Anterior cingulate cortex (tissue), 58 donors: ENCODE measurements at places on chromosomes 2 and 18.
A peak's percentile ranks its signal among the peaks of the same experiment; 100 is the strongest.

DNA sequence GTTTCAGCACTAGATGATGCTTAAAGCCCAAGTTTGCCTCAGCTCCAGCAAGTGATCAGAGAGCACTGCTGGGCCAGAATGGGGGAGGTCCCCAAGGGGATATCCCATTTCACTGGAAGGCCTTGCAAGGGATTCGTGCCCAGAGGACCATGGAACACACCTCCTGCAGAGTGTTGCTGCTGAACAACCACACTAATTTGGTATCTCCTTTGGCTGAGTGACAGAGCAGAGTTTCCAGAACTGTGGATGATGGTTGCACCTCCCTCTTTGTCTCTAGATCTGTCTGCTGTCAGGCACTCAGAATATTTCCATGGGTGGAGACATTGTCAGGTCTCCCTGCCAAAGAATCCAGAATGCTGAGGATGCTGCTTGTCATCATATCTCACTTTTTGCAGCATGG, 484.8 kb upstream of the NETO1 start:
- DNase-seq, result no peak

GRCh38 chr2:40209761-40210160, 242.1 kb downstream of the SLC8A1 start:
- DNase-seq, result no peak

- DNase-seq, result no peak
These were observed 12.9 kb upstream of the NCKAP5 start for GRCh38 chr2:133581010-133581760.

DNA sequence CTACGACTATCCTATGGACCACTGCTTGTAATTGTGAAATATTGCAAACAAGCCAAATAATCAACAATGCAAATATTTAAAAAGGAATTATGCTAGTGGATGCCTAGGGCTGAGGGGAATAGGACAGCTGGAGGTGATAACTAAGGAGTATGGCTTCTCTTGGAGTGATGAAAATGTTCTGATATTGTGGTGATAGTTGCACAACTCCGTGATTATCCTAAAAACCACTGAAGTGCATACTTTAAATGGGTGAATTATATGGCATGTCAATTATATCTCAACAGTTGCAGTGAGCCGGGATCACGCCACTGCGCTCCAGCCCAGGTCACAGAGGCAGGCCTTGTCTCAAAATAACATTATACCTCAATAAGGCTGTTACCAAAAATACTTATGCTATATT, 125.1 kb upstream of the SH3BP4 start:
- DNase-seq, result no peak

DNA sequence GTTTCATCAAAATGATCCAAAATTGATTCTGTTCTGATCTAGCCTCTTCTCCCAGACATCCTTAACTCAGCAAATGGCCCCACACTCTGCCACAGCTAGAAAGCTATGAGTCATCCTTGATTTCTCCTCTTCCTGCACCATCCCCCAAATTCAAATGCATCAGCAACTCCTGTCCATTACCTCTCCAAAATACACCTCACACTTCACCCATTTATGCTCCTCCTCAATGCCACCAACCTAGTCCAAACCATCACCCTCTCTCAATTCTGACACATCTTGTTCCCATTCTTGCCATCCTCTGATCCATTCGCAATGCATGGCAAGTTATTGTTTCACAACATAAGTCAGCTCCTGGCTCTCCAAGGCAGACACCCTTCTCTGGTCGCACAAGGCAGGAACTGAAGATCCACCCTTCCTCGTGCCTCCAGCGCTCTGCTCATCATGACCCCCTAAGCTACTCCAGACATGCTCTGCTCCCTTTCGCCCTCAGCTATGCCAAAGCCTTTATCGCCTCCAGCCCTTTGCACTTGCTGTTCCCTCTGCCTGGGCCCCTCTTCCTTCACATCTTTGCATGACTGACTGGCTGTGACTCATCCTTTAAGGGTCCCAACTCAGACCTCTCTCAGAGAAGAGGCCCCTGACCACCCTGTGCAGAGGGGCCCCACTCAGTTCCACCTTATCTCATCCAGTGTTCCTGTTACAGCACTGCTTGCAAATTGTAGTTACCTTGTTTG, 83.6 kb downstream of the MREG start:
- DNase-seq, result no peak

GRCh38 chr2:214649440-214650205, 159.9 kb downstream of the BARD1 start:
- no peak for DNase-seq

- no peak for DNase-seq
These were observed 307.7 kb downstream of the STK39 start for GRCh38 chr2:167939514-167940345.

DNA sequence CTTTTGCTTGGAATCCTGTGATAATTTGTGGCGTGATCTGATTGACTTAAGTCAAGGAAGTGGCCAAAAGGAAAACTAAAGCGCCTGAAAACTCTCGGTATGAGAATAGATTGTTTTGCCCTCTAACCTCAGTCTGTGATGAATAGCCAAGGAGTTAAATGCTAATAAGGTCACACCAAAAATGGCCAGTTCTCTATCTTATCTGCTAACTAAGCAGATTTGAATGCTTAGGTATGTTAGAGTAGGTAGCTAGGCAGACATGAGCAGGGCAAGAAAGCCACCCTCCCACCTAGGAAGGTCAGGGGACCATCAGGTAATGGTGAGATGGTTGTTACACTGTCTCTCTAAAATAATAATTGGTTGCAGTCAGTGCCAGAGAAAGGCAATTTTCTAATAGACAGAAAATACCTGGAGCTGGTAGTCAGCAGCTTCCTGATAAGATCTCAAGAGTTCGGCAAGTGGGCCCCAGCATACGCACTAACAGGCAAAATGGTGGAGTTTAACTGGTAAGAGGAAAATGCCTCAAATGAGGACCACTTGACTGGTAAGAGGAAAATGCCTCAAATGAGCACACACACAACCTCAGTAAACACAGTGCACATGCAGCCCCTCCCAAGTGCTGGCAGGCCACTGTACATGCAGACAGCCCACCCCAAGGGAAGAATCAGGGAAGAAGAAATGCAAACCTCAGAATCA, 468.4 kb downstream of the MBD2 start:
- no peak for DNase-seq

- no peak for DNase-seq
These were observed 43.6 kb downstream of the TSPYL6 start for GRCh38 chr2:54212456-54212855.

DNA sequence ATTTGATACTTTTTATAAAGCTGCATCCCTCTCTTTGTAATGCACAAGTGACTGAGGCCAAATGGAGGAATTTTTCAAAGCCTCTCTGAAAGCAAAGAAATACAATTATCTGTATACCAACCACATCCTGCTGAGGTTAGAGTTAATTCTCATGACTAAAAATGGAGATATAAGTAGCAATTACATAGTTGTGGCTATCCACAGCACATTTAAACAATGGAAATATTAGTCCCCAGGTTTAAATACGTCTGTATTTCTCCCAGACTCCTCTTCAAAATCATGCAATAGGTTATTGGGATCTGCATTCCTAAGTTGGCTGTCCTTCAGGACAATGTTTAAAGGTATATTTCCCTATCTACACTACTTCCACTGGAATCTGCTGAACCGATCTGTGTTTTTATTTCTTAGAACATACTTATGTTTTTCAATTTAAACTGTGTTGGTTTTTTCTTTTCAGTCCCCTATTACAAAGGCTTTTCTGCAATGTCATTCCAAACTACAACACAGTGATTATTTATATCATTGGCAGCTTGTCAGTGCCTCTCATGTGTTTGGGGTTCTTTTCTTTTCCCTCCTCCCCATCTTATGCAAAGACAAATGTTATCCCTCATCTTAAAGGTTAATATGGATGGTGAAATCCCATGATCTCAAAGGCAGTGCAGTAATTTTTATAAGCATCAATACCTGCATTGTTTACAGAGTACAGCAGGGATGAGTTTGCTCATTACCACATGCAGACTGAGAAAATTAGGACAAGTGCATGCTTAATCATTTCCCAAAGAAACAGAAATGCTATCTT, 134.8 kb upstream of the FSHR start:
- DNase-seq, result no peak

DNA sequence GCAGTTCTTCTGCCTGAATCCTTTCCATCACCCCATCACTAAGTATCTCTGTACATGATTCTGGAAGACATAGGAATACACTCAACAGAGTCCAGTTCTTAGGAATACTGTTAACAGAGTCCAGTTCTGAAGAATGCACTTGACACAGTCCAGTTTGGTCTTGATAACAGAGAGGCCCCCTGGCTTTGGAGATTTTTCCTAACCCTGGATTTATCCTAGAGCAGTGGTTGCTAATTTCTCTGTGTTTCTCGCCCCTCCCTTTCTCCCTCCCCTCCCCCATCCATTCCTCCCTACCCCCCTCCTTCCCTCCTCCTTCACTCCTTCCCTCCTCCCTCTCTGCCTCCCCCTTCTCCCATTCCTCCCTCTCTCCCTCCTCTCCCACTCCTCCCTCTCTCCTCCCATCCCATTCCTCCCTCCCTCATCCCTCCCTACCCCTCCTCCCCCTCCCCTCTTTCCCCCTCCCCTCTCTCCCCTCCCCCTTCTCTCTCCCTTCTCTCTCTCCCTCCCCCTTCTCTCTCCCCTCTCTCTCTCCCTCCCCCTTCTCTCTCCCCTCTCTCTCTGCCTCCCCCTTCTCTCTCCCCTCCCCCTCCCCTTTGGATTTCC, 105.4 kb downstream of the RTN4 start:
- no peak for DNase-seq

DNA sequence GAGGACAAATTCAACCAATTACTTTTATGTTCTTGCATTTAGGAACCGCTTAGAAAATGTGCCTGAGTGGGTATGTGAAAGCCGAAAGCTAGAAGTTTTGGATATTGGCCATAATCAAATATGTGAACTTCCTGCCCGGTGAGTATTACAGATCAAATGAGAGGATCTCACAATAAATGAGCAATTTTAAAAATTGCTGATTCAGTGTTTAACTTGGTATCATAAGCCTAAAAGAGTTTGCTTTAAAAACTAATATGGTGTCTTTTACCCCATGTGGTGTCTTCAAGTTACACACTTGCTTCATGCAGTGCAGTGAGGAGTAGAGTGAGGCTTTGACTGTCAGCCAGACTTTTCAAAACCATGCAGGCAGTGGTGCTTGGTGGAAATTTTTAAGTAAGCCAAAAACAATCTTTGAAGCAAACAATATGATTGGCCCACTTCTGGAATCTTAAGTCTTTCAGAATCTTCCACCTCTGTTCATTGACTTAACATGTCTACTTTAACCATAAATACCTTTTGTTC, 199.6 kb downstream of the PHLPP1 start:
- DNase-seq, result no peak

GRCh38 chr2:70142590-70143313, 48.1 kb downstream of the C2orf42 start:
- peak; percentile 98 for DNase-seq
